ENCODE measurements at places on chromosomes 16 and 17.

GRCh38 chr17:21278450-21279197 lies 5.9 kb upstream of the MAP2K3 start:
- DNase-seq, result no peak

DNA sequence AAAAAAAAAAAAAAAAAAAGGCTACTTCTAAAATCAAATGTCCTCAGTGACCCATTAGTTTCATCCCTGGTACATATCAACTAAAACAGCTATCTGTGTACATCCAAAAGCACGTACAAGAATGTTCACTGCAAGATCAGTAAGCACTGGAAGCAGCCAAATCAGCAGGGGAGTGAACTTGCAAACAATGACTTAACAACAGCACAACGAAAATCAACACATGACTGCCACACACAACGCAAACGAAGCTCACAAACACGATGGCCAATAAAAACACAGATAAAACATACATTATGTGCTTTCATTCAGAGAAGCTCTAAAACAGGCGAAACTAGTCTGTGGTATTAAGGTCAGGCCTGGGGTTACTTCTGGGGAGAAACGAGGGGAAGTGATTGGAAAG lies 60.6 kb downstream of the XPO6 start:
- no peak for DNase-seq

GRCh38 chr16:66741169-66741900 lies 10.1 kb downstream of the DYNC1LI2 start:
- DNase-seq, result peak; percentile 27

GRCh38 chr17:77254951-77255825 lies 114.4 kb downstream of the SEC14L1 start:
- DNase-seq, result peak; percentile 85

GRCh38 chr17:70677783-70678647 lies 508.7 kb downstream of the KCNJ2 start:
- no peak for DNase-seq

DNA sequence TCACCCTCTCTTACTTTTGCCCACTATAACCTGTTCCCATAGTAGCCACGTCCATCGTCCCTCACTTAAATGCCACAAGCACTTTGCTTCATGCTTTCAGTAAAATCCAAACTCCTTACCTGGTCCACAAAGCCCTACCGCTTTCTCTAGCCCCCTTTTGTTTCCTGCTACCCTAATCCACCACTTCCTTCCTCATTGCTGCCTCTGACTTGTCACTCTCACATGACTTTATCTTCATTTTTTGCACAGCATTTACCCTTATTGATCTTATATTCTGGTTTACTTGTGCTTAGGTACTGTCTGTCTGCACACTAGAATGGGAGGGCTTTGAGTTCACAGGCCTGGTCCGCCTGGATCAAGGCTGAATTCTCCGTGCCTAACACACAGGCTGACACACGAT lies 340.0 kb downstream of the XYLT1 start:
- no peak for DNase-seq

- no peak for DNase-seq
These were observed 4.2 kb downstream of the GIT1 start for GRCh38 chr17:29585080-29585751.

GRCh38 chr17:47276868-47277267 lies 23.2 kb downstream of the ITGB3 start:
- DNase-seq, result no peak

- no peak for DNase-seq
These were observed 18.6 kb downstream of the COG7 start for GRCh38 chr16:23434380-23434779.

GRCh38 chr16:72371307-72372086 lies 199.5 kb upstream of the PMFBP1 start:
- DNase-seq, result no peak

- peak; percentile 24 for DNase-seq
These were observed 83.5 kb downstream of the CDYL2 start for GRCh38 chr16:80720804-80721371.

DNA sequence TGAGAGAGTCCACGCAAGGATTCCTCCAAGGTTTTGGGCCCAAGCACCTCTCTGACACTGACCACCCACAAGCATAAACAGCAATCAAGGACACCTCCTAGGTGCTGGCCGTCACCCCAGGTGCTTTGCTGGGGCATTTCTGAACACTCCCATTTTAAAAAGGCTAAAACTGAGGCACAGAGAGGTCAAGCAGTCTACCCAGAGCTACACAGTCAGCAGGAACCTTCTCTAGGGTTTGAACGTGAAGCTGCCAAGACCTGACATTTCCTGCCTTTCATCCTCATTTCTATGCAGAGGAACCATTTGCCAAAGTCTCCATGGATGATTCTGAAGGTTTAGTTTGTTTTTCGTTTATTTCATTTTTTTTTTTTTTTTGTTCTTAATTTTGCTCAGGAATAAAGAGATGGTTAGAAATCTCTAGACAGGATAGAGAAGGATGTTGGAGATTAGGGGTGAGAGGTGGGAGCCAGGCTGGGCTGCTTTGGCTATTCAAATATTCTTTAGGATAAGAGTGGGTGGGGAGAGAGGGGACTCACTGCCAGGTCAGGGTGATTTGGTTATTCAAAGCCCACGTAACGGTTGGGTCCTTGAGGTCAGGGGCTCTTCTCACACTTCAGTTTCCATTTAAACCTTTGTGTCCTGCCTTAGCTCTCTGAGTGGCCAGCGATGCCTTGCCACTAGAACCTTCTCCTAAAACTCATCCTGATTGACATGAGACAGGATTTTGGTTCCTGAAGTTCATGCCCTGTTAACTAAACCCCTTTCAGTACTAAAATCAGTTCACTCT lies 6.2 kb downstream of the PLCG2 start:
- DNase-seq, result no peak

GRCh38 chr17:6098050-6098822 lies 28.1 kb downstream of the WSCD1 start:
- DNase-seq, result no peak
